ENCODE measurements at places on chromosomes 2 and 18. TPM values are rescaled to one million over a fixed set of nuclear protein-coding genes. Genes with fewer than 3 reads are reported as not detected.

Gene TUBA4B
- not detected for total RNA-seq

Gene SLC30A3
- 11.8 TPM for total RNA-seq

Gene EMILIN1
- total RNA-seq, result 1.4 TPM

Gene C2orf66
- total RNA-seq, result under 0.01 TPM

Gene AQP12A
- not detected for total RNA-seq

Gene CNTNAP5
- total RNA-seq, result not detected

Gene NAGK
- total RNA-seq, result 46.1 TPM

Gene GPR155
- total RNA-seq, result 1.4 TPM

Gene AMMECR1L
- 23.5 TPM for total RNA-seq

Gene ANO7
- total RNA-seq, result 1.6 TPM

Gene ANKRD30BL
- total RNA-seq, result not detected

Gene CYP27C1
- not detected for total RNA-seq

Gene PLGLB1
- 1.3 TPM for total RNA-seq

Gene HNRNPLL
- total RNA-seq, result 38.2 TPM

Gene LHCGR
- not detected for total RNA-seq

Gene SMCHD1
- 37.9 TPM for total RNA-seq

Gene CYS1
- total RNA-seq, result 0.33 TPM

Gene SERPINB4
- not detected for total RNA-seq

Gene RAPGEF4
- 13.9 TPM for total RNA-seq

Gene ACTG2
- total RNA-seq, result 0.67 TPM

All from vein endothelial cell (primary cell).